ENCODE measurements at places on chromosomes 2 and 18.

GRCh38 chr2:74278176-74278575, 65.0 kb downstream of the SLC4A5 start:
- no peak for DNase-seq

DNA sequence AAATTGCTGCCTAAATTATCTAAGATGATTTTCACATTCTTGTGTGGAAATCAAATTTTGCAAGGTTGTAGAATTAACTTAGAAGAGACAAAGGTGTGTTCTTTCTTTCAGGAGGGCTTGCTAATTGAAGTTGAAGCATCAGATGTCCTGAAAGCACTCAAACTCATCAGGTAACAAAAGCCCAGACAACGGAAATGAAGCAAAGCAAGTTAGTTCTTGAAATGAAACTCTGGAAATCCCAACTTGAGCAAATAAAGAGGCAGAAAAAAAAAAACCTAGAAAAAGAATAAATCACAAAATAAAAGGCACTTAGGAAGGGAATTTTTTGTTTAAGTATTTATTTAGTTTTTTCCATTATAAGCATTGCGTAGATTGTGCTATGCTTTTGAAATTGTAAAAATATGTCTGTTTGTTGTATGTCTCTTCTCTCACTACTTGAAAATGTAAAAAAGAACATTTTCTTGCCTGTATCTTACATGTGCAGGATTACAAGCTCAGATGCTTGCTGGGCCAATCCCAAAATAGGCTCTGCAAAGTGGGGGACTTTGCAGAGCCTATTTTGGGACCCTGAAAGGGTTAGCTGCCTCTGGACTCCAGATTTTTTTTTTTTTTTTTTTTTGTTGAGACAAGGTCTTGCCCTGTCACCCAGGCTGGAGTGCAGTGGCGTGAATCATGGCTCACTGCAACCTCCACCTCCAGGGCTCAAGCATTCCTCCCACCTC, 46.7 kb downstream of the FAM161A start:
- DNase-seq: no peak

GRCh38 chr18:74499633-74500032, 3.5 kb downstream of the CNDP2 start:
- DNase-seq: peak; percentile 80

GRCh38 chr18:68714712-68715496, at the start of gene TMX3:
TSS of gene TMX3 (minus strand) at chr18:68715108. CDS start at chr18:68714981, 127 bp downstream.
- DNase-seq: peak; percentile 90

- DNase-seq: no peak
Measured at GRCh38 chr2:217873371-217873770, 129.4 kb downstream of the TNS1 start.

GRCh38 chr18:11176481-11176881, 27.1 kb upstream of the PIEZO2 start:
- DNase-seq: no peak

GRCh38 chr2:45813003-45813941, 161.8 kb downstream of the PRKCE start:
- DNase-seq: no peak

- DNase-seq: no peak
Measured at GRCh38 chr2:122886479-122887145, 1131.2 kb downstream of the TSN start.

- no peak for DNase-seq
Measured at GRCh38 chr2:241559323-241560161, 997 bp downstream of the BOK start.

DNA sequence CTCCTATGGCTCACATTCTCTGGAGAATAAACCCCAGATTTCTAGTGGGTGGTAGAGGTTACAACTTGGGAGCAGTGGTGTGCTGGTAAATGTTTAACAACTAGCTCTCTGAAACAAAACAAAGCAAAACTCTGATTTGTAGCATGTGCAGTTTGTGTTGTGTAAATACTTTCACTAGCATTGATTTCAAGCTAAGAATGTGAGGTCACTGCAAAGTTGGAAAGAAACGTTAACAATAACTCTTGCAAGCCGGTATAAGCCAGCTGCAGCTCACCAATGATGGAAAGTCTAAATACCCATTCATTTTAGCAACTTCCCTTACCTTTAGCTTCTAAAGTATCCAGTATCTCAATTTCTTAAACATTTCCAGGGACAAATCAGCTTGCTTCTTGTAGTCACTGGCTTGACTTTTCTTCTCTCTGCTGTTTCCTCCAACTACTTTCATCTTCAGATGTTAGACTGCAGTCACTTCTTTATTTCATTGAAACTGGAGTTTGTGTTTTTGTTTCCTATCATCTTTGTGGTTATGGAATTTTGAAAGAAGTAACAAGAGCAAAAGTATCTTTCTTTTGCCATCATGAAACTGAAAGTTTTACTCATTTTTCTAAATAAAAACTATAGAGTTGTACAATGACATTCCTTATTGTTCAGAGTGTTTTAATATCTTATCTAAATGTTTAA, 140.2 kb downstream of the PLCL1 start:
- DNase-seq: no peak

GRCh38 chr2:51994123-51994763, 962.3 kb upstream of the NRXN1 start:
- no peak for DNase-seq

DNA sequence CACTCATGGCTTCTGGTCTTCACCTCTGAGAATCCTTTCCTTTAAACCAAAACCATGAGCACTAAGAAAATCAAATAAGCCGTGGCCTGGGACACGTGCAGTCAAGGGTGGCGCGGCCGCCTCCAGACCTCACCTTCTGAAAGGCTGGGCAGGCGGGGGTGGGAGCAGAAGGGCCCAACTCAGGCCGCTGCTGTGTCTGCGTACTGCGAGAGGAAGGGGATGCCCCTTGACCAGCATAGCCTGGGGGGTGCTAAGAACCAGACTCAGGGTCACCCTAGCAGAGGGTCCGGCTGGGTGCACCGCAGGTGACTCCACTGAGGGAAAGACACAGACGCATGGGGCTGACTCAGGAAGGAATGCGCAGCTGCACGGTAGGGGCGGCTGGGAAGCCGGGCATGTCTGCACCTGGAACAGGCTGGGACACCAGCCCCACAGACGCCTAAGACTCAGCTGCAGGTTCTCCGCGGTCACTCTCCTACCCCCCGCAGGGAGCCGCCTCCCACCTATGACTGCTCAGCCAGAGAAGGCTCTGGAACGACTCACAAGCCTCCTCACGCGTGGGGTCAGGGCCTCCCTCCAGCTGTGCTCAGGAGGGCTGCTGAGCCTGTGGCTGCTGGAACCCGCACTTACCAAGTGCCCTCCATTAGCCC, 432.4 kb upstream of the MYT1L start:
- no peak for DNase-seq

DNA sequence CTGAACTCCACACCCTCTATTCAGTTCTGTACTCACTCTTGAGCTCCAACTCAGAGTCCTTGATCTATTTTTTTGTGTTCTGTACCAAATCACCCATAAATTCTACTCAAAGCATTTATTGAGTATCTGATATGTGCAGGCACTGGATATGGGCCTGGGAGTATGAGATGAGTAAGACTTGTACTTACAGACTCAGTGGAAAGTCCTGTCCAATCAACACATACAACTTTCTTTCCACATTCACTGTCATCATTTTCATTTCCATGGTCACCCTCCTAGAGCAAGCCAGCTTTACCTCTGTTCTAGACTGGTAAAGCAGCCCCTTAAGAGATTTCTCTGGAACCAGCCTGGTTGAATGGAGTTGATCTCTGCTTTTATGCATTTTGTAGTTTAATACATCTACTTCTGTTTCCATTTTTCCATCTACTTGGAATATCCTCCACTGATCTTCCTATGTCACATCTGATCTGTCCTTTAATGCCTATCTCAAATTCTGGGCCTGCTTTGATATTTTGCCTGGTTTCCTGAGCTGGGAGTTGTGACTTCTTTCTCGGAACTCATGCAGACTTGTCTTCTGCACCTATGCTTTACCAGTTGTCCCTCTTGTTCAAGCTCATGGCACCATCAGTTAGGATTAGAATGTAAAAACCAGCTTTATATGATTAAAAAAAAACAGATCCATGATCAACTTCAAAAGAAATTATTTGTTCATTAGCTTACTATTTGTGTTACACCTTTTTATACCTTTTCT, 96.9 kb upstream of the GLS start:
- no peak for DNase-seq

GRCh38 chr2:97359861-97360584, 229.7 kb downstream of the ANKRD36B start:
- no peak for DNase-seq

- no peak for DNase-seq
Measured at GRCh38 chr2:61710711-61711110, 143.1 kb downstream of the FAM161A start.

DNA sequence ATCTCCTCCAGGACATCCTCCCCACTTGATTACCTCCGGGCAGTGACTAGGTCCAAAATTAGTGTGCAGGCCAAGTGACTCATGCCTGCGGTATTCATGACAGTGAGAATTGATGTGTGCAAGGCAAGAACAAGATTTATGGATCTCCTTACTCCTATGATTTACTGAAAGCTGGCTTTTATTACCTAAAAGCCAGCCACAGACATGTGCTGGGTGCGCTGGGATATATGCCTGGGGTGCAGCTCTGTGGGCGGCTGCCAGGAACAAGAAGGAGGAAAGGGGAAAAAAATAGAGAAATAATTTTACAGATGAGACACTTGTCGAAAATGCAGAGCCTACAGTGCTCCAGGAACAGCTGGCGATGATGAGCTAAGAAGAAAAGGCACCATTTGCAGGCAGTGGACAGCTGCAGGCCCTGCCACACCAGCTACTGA, 359.3 kb downstream of the CMPK2 start:
- DNase-seq: no peak

DNA sequence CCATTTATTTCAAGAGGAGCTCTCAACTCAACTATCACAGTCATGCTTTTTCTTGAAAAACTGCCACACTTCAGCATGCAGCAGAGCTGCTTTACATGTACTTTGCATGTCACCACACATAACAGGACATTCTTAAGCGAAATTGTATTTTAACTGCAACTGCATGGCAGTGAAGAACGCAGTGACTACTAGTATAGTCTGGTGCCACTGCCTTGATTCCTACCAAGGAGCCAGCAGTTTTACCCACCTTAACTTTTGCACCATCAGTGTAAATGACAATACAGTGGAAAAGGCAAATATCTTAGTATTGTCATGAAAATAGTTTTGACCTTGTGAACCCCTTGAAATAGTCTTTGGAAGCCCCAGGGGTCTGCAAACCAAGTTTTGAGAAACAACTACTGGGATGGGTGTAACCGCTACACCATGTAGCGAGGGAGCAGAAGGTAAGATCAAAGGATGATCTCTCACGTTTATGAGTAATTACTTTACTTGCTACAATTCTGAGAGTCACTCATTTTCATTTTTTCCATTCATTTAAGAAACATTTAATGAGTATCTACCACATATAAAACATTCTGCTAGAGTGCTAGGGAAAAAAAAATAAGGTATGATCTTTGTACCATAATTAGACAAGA, 32.3 kb upstream of the MPP4 start:
- no peak for DNase-seq

GRCh38 chr18:60145776-60146175, 226.8 kb downstream of the MC4R start:
- no peak for DNase-seq

DNA sequence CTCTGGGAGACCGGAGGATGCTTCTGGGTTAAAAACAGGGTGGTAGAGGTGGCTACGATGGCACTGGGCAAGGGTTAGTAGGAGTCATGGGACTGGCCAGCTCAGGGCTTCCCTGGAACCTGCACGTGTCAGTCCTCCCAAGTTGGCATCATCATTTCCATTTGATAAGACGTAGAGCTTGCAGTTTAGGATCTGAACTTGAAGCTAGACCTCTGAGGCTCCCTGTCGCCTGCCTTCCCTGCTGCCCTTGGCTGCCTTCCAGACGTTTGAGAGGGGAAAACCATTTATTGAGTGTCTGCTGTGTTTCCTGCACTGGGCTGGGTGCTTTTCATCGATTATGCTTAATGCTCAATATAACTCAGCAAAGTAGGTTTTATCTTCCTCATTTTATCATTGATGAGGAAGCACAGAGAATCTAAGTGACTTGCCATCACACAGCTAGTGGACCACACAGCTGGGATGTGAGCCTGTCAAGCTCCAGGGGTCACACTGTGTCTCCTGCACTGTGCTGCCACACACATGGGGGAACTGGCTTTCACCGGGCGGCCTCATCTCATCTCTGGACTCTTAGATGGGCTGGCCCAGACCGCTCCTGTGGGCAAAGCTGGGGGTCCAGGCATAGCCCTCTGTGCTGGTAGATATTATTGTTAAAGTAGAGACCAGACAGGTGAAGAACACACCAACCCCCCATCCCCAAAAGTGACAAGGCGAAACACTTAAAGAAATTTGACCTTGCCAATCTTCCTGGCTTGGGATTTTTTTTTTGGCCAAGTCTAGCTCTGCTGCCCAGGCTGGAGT, 7.8 kb downstream of the NT5DC4 start:
- DNase-seq: no peak

GRCh38 chr2:120701096-120701495, 34.6 kb upstream of the GLI2 start:
- no peak for DNase-seq

GRCh38 chr2:237967463-237967951, 693 bp downstream of the UBE2F start:
- no peak for DNase-seq

DNA sequence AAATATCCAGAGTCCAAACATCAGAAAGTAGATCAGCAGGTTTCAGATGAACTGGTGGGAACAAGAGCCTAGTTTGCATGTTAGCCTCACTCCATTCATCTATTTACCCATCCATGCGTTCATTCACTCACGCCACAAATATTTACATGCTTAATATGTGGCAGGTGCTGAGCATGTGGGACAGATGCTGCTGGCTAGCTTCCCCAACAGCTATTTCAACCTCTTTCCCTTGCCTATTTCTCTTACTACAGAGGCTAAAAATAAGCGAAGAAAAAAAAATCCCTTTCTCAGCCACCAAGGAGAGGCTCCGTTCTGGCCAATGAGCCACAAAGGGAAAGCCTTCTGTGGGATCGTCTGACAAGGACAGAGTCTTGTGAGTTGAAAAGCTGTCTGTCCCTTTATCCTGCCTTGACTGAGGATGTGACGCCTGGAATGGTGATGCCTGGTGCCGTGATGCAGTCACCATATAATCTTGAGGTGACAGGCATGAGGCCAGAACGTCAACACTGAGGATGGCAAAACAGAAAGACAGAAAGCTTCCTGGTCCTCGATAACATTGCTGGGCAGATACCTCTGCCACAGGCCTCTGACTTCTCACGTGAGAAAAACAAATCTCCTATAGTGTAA, 78.2 kb downstream of the KCTD1 start:
- no peak for DNase-seq

GRCh38 chr2:239577935-239578334, 177.1 kb upstream of the HDAC4 start:
- no peak for DNase-seq

DNA sequence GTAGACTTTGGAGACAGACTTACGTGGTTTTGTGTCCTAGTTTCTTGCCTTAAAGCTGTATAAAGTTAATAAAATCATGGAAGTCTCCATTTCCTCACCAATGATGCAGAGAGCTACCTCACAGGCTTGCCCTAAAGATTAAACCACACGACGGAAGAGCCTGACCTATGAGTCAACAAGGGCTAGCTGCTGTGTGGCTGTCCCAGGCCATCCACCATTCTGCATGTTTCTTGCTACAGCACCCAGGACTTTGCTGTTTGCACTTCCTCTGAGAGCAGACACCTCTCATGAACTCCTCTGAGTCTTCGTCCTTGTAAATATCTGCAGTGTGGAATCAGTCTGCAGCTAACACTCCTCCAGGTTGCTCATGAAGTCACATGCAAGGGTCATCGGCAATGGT, 160.0 kb upstream of the TRIB2 start:
- no peak for DNase-seq
